NCI-H1105 (cell line): ENCODE measurements at places on chromosomes 7 and 10.

DNA sequence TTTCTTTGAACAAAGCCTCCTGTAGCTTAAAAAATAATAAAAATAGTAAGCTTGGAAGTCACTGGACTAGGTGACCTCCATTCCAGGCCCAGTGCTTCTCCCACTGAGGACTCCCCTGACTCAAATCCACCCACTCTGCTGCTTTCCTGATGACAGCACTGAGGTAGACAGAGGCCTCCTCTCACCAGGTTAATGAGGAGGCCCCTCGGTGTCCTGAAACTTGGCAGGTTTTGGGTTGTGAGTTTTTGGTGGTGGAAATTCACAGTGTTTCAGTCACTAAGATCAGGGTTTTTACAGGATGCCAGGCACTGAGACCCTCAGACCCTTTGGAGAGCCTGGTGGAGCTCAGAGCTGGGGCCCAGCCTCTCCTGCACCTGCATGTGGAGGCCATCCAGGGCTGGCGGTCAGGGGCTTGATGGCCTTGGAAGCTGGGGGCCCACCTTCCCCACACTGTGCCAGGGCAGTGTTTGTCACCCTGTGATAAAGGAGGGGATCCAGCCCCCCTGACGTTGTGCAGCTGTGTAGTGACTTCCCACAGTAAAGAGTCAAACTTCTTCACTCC is 19.1 kb downstream of the TSPAN14 start:
- no peak for DNase-seq

GRCh38 chr10:77711683-77712049 is 74.1 kb upstream of the KCNMA1 start:
- DNase-seq = no peak

- no peak for DNase-seq
Measured at GRCh38 chr10:82266438-82266837, 391.4 kb downstream of the NRG3 start.

GRCh38 chr7:139099172-139099947 is 10.2 kb downstream of the ZC3HAV1 start:
- no peak for DNase-seq

GRCh38 chr7:70392877-70393435 is 739.0 kb upstream of the GALNT17 start:
- no peak for DNase-seq

GRCh38 chr10:129655679-129656031 is 188.6 kb downstream of the MGMT start:
- no peak for DNase-seq

DNA sequence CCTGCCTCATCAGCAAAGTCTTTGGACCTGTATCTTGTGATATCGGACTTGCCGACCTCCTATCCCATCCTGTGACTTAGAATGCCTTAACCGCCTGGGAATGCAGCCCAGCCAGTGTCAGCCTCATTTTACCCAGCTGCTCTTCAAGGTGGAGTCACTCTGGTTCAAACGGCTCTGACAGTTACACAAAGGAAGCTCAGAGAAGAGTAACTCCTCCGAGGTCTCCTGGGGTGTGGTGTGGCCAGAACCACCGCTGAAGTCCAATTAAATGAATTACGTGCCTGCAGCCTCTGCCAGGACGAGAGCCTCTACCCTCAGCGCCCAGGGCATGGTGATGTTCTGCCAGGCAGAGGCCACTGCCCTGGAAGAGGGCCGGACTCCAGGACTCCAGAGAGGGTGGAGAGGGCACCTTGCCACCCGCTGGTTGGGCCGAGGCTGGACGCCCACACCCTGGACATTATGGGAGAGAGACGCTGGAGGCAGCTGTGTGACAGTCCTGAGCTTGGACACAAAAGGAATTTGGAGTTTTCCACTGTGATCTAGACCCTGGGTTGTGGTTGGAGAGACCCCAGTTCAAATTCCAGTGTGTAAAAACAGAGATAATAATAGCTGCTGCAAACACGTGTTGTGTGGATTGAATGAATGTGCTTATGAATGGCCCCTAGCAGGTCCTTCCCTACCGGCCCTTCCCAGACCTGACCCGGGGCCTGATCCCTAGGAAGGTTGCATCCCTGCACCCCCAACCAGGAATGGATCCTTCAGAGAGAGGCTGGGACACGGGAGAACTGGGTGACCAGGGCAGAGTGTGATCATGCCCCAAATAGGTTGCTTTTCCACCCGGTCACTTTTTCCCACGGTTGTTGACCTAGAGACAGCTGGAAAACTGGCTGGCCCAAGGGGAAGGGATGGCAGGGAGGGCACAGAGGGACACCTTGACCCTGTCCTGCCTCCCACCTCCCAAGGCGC is 37.8 kb upstream of the FZD9 start:
- DNase-seq = no peak

GRCh38 chr7:77867537-77867865 is 68.9 kb downstream of the PHTF2 start:
- DNase-seq = no peak

DNA sequence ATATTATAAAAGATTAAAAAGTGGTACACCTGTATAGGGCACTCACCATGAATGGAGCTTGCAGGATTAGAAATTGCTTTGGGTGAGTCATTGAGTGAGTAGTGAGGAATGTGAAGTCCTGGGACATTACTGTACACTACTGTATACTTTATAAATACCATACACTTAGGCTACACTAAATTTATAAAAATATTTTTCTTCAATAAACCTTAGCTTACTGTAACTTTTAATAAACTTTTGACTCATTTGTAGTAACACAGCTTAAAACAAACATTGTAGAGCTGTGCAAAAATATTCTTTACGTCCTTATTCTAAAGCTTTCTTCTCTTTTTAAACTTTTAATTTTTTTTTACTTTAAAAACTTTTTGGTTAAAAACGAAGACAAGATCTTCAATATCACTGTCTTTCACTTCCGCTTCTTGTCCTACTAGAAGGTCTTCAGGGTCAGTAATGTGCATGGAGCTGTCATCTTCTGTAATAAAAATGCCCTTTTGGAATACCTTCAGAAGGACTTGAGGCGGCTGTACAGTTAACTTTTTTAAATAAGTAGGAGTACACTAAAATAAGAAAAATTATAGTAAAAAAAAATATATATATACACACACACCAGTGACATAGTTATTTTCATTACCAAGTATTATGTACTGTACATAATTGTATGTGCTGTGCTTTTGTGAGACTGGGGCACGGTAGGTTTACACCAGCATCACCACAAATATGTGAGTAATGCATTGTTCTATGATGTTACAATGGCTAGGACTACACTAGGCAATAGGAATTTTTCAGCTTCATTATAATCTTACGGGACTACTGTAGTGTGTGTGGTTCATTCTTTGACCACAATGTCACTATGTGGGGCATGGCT is 3.5 kb downstream of the STK31 start:
- no peak for DNase-seq
